Activated CD4-positive, alpha-beta T cell treated with anti-CD3 and anti-CD28 coated beads, Interleukin-2, amount 50 U/mL, for 4 hours (primary cell): ENCODE measurements at places on chromosomes 6 and 20.
A peak's percentile ranks its signal among the peaks of the same experiment; 100 is the strongest.

- DNase-seq = no peak
Measured at GRCh38 chr20:44540834-44541233, 19.0 kb upstream of the SERINC3 start.

DNA sequence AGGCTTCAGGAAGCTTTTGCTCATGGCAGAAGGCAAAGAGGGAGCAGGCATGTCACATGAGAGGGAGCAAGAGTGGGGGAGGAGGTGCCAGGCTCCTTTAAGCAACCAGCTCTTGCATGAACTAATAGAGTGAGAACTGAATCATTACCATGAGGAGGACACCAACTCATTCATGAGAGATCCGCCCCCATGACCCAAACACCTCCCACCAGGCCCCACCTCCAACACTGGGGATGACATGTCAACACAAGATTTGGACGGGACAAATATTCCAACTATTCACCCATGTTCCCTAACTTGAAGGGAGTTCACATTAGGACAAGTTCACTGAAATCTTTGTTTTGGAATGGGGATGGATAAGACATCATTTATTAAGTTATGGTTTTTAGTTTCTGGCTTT, 155.2 kb upstream of the ESR1 start:
- DNase-seq = no peak

GRCh38 chr6:33430991-33431879, 11.4 kb downstream of the SYNGAP1 start:
- DNase-seq = peak; percentile 71

DNA sequence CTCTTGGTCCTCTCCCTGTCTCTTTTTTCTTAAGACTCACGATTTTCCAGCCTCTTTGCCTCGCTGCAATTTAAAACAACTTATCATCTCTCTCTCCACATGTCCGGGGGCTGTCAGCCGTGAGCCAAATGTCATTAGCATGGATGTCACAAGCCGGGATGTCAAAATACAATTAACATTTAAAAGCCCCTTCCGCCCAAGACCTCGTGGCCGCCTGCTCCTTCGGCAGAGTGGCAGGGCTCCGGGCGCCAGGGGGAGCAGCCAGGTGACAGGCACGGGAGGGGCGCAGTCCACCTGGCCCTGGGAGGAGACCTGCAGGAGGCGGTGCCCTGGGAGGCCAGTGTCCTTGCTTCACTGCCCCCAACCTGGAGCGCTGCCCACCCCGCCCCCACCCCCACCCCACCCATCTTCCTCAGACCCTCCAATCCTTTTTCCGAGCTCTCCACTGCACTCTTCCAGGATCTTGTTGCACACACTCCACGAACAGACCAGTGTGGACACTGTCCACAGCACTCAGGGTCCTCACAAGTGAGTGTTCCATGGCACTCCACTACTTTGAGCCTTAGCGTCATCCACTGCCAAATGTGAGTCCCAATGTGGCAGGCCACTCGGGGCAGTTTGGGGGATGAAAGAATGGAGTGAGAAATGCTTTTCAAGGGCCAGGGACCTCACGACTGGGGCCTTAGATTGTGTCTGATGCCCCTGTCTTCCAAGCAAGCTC, 5.6 kb upstream of the GRM4 start:
- no peak for DNase-seq

DNA sequence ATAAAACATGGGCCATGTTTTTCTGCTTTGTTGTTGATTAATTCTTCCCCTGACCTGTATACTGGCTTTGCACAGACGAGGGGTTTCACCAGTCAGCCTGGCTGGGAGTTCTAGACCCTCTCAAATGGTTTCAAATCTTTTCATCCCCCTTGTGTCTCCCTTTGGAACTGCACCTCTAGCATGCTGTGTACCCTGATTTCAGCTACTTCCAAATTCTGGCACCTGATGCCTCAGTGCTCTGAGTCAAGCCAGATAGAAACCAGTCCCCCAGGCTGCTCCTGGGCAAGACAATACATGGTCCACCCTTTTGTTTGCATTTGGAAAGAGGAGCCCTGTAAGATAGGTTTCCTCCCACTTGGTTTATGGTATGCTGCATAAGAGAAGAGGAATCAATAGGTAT, 290.2 kb downstream of the BTBD3 start:
- DNase-seq = no peak

DNA sequence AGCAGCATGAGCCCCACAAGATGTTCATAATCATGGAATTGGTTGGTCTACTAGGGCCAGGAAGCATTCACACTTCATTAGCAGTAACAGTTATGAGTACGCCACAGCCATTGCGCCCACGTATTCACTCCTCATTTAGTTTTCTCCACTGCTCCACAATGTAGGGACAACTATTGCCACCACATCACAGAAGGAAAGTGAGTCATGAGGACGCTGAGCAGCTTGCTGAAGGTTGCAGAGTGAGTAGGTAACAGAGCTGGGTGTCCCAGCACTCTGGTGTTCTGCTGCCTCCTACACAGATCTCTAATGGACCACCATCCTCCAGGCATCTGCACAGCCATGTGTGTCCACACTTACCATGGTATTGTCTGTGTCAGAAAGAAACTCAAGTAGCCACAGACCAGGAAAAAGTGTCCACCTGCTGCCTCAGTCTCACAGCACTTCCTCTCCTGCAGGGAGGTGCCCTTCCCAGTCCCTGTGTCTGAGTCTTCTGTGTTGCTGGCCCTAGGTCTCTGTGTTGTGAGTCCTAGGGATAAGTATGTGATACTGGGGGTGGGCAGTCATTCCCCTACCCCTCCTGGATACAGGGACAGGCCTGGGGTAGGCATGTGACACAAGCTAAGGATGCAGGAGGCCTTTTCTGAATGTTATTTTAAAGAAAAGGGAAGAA, 103.9 kb downstream of the TTLL2 start:
- DNase-seq = no peak

DNA sequence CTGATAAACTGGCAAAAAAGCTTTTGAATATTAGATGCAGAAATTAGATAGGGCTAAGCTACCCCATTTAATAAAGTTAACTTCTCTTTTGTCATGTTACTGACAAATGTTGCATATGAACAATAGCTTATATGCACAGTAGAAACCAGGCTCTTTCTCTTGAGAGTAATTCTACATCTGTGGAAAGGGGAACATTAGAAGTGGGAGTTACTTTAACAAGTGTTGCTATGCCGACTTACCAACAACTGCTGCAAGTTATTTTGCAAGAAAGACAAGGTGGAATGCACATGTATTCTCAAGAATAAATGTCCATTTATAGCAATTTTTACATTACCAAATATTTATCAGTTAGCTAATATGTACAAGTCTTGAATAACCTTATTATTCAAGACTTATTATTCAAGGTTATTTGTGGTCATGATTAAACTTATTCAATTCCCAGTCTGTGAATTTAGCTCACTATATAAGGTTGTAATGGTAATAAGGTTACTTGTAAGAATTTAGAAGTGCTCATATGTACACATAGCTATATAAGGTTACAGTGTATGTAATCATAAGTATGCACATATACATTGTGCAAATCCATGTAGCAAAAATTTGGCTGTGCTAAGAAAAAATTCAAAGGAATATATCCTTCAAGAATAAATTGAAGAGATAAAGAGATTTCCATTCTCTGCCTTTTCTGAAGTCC, 38.3 kb downstream of the ADGRG6 start:
- DNase-seq = no peak

DNA sequence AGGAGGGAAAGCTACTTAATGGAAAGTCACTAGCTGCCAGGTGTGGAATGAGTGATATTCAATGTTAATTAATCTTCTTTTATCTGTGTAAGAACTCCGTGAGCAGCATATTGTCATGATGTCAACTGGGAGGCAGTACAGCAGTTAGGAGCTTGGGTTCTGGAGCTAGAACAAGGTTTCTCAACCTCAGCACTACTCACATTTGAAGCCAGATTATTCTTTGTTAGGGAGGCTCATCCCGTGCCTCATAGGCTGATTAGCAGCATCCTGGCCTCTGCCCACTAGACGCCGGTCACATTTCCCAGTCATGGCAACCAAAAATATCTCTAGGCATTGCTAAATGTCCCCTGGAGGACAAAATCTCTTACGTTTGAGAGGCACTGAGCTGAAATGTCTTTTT, 41.2 kb downstream of the BCAS1 start:
- DNase-seq = no peak

GRCh38 chr6:7080311-7080710, 27.4 kb upstream of the RREB1 start:
- no peak for DNase-seq

DNA sequence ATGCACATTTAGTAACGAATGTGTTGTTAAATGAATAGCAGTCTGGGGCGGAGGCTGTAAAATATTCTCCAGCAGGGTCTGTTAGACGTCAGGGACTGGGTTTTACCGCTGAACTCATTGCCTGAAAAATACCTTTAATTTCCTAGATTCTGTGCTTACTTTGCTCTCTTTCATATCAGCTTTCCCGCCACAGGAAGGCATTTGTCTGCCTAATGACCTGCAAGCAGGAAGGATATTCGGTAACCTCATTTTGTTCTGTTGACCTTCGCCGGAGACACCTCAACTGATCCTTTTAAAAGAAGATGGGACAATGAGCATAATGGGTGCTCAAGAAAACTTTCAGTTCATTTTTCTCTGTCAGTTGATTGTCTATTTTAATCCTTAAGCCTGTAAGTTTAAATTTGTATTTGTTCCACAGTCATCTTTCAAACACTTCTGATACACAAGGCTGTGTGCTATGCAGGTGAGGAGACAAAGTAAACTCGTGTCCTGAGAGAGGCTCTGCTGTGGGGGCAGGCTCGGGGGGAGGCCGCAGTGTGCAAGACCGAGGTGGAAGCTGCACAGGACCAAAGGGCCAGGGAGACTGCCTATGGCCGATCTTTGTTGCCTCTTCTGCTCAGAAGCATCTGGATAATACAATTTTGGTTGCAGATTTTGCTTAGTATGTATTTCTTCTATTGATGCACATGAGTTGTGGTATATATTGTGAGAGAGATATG, 27.4 kb upstream of the SIM1 start:
- no peak for DNase-seq

DNA sequence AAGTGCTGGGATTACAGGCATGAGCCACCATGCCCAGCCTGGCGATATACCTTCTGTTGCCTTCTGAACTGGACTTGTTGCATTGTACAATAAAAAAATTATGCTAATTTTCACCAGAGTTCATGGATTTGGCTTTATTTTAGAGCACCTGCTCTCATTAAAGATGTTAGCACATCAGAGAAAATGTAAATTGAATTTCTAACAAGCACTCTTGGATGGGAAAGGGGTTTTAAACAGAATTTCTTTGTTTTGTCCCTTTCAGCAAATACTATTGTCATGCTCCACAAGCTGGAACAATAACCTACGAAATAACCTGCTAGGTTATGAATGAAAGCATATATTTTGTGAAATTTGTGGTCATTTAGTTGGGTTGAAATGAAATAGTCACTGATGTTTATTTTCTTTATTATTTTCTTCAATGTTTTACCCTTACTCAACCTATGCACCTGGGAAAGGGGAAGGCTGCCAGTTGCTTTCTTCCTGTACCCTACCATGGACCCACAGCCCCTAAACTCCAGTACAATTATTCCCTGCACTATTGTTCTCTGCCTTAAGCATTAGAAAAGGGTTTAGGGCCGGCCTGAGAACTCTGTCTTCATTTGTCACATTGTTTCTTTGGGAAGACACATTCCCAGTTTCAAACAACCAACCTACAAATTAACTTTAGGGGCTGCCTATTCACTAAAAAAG, 22.2 kb downstream of the ZDHHC14 start:
- no peak for DNase-seq

DNA sequence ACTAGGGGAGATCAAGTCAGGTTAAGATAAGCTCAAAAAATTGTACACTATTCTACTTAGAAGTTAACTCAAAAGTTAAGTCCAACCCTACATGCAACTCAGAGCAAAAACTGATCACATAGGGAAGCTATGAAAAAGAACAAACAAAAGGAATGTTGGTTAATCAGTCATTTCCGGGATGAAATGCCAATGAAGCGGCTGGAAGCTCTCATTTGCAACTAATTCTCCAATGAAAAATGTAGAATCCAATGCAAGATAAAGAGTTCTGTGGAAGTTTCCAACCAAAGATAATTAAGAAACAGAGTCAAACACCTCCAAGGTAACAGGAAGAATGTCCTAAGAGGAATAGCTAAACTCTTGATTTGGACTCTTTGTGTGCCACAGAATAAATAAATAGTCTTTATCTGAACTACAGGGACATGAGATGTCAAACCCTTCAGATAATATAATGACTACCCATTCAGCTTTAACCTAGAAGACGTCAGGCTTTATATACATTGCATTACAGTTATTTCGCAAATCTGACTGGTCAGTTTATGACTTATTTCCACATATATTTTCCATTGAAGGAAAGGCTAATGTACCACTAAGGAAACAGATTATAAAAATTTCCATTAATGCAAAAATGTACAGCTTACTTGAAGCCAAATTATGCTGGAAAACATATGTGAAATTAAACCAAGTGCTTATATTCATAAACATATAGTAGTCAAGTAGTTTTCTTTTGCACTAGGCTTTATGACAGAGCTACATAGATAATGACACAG, 48.0 kb upstream of the DST start:
- DNase-seq = no peak

DNA sequence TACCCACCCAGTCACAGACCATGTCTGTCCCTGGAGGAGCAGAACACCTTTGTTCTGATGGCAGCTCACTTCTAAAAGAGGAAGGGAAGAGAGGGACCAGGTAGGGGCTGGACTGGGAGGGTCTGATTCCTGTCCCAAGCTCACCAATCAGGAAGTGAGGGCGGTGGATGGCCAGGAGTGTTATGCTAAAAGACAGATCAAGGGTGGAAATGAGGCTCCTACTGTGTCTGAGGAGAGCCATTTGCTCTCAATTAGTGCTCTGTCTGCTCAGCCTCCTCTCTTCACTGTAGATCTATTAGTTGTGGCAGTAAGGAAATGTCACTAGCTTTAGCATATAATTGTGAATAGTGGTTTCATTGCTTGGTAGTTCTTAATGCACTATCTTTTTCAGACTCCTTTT, 72.5 kb downstream of the ARMC2 start:
- DNase-seq = no peak

- peak; percentile 7 for DNase-seq
Measured at GRCh38 chr6:31042806-31043205, 32.5 kb downstream of the MUC22 start.

- DNase-seq = no peak
Measured at GRCh38 chr20:32839982-32840285, 18.8 kb upstream of the EFCAB8 start.

- DNase-seq = no peak
Measured at GRCh38 chr20:57071283-57071731, 195.1 kb downstream of the BMP7 start.

DNA sequence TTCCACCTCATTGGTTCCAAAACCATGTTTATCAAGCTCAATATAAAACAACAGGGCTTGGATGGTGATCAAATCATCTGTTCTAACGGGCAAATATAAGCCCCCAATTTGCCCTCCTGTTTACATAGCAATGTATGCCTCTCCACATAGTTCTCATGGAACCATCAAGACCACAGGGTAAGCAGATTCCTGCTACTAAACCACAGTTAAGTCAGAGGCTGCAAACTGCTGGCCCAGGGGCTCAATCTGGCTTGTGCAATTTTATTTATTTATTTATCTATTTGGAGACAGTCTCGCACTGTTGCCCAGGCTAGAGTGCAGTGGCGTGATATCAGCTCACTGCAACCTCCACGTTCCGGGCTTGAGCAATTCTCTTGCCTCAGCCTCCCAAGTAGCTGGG, 18.9 kb upstream of the MTHFD1L start:
- DNase-seq = no peak
